Nephron progenitor cell (in vitro differentiated cells): ENCODE measurements at places on chromosomes 6 and 20.

- no peaks in the 10 kb centered on the region for H3K27me3 ChIP-seq
- H3K27ac ChIP-seq, result no peak overlapping the region
These were observed 845 bp upstream of the DST start for GRCh38 chr6:56643379-56644089.

DNA sequence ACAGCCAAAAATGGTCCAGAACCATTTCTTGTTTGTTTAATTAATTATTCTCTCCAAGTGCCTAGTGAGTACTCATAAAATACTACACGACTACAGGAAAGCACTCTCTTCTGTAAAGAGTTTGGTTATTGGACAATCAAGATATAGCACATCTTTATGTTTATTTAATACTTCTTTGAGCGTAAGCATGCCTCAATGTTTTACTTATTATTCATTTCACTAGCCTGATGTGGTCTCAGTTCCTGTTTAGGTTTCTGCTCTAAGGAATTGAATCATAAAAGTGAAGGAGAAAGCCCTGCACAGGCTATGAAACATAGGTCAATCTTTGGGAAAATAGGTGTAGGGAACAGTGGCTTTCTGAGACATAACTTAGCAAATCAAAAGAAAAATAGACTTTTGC is 45.9 kb upstream of the AIG1 start:
- H3K4me3 ChIP-seq, result no peak overlapping the region
- H3K27me3 ChIP-seq, result no peaks in the 10 kb centered on the region
- H3K36me3 ChIP-seq, result no peaks in the 10 kb centered on the region
- no peaks in the 10 kb centered on the region for H3K4me1 ChIP-seq

DNA sequence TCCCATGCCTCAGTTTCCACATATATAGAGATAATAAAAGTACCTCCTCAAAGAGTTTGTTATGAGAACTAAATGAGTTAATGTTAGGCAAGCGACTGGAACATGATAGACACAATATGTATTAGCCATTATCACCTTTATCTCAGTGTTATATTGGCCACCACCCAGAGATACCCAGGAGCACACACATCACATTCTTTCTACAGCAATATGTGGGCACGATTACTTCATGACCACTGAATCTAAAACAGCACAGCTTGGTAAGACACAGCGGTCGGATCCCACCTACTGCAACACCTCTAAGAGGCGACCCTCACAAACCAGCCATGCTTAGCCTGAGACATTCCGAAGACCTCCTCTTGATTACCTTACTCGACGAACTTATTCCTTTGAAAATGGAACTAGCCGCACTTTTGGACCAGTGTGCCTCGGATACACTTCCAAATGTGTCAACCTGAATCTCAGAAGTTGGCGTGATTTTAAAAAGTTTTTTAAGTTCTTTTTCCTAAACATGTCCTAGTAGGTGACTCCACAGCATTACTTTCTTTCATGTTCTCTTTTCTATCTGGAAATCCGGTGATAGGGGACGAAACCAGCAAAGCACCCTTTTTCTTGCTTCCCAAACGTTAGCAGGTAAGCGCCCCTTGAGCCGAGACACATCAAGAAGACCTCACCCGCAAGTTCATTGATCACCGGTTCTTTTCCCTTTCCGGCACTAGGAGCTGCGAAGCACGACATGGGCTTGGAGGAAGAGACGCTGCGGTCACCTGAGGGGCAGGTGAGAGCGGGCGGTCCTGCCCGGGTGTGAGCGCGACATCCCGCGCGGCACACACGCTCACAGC is 923 bp downstream of the GMDS start:
- peaks cover 18% of the 10 kb centered on the region for H3K4me1 ChIP-seq
- H3K36me3 ChIP-seq, result no peaks in the 10 kb centered on the region
- H3K4me3 ChIP-seq, result peak overlapping the region; percentile 89
- H3K27ac ChIP-seq, result no peak overlapping the region
- peaks cover 15% of the 10 kb centered on the region for H3K27me3 ChIP-seq

- H3K36me3 ChIP-seq, result peaks cover 90% of the 10 kb centered on the region
- no peaks in the 10 kb centered on the region for H3K4me1 ChIP-seq
- H3K4me3 ChIP-seq, result no peak overlapping the region
- DNase-seq, result no peak
- peaks cover 4% of the 10 kb centered on the region for H3K27me3 ChIP-seq
These were observed 70.1 kb upstream of the EMILIN3 start for GRCh38 chr20:41436679-41437078.

- no peaks in the 10 kb centered on the region for H3K4me1 ChIP-seq
- DNase-seq, result peak; percentile 34
- H3K27ac ChIP-seq, result no peak overlapping the region
- H3K4me3 ChIP-seq, result no peak overlapping the region
- no peaks in the 10 kb centered on the region for H3K36me3 ChIP-seq
These were observed 90.2 kb upstream of the TOX2 start for GRCh38 chr20:43824309-43825050.

DNA sequence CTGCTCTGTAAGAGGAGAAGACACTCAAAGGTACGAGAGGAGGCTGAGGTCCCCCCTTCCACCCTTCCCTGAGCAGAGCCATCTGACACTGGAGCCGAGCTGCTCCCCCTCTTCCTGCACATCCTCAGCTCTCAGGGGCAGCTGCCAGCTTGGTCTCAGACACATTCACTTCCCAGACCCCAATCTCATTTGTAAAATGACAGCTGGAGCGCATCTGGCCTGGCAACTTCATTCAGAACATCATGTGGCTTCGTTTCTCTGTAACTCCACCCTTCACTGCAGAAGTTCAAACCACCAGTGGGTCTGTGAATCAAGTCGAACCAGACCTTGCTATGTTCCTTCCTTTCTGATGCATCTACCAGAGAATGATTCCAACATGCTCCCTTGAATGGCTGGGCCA is 145.6 kb upstream of the CDH4 start:
- no peak for DNase-seq
- H3K27ac ChIP-seq, result peak overlapping the region; percentile 61
- no peaks in the 10 kb centered on the region for H3K36me3 ChIP-seq

GRCh38 chr6:25186919-25187318 is 92.3 kb upstream of the CARMIL1 start:
- no peak overlapping the region for H3K4me3 ChIP-seq
- H3K27ac ChIP-seq, result no peak overlapping the region
- DNase-seq, result no peak
- no peaks in the 10 kb centered on the region for H3K36me3 ChIP-seq
- no peaks in the 10 kb centered on the region for H3K4me1 ChIP-seq

- no peaks in the 10 kb centered on the region for H3K27me3 ChIP-seq
- H3K27ac ChIP-seq, result no peak overlapping the region
- no peak overlapping the region for H3K4me3 ChIP-seq
- no peak for DNase-seq
- H3K36me3 ChIP-seq, result no peaks in the 10 kb centered on the region
These were observed 642.1 kb downstream of the EPHA7 start for GRCh38 chr6:92777146-92777740.

DNA sequence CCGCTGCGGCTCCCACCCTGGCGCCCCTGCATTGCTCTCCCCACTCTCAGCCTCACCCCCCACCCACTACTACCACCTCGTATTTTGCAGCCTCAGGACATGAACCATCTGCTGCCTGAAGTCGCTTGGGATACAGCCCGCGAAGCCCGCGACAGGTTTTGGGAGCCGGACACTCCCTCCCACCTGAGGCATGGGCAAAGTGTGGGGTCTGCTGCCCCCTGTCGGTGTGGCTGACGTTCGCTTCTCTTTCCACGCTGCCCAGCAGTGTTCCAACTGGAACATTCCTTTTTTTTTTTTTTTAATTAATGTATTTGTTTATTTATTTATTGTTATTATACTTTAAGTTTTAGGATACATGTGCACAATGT is 15.3 kb upstream of the LPA start:
- H3K4me3 ChIP-seq, result peak overlapping the region; percentile 80
- peaks cover 46% of the 10 kb centered on the region for H3K27me3 ChIP-seq
- DNase-seq, result peak; percentile 77
- no peaks in the 10 kb centered on the region for H3K36me3 ChIP-seq
- H3K4me1 ChIP-seq, result no peaks in the 10 kb centered on the region

GRCh38 chr6:54252916-54253315 is 55.3 kb upstream of the TINAG start:
- no peak overlapping the region for H3K27ac ChIP-seq
- no peaks in the 10 kb centered on the region for H3K4me1 ChIP-seq
- no peaks in the 10 kb centered on the region for H3K36me3 ChIP-seq
- DNase-seq, result no peak
